ENCODE measurements at places on chromosomes 11 and 22.

- no peak for DNase-seq
Observed at GRCh38 chr11:102478673-102479299, 26.2 kb upstream of the TMEM123 start.

GRCh38 chr22:40685406-40685805, 6.1 kb downstream of the MCHR1 start:
- no peak for DNase-seq

- DNase-seq, result peak; percentile 58
Observed at GRCh38 chr11:133945087-133945974, 11.4 kb downstream of the IGSF9B start.

GRCh38 chr11:57460022-57460757, at the start of gene RTN4RL2:
Gene RTN4RL2 (plus strand): TSS chr11:57460528. CDS start chr11:57460866, 338 bp downstream.
- no peak for DNase-seq

GRCh38 chr11:7587712-7588111, 73.9 kb downstream of the PPFIBP2 start:
- DNase-seq, result no peak

DNA sequence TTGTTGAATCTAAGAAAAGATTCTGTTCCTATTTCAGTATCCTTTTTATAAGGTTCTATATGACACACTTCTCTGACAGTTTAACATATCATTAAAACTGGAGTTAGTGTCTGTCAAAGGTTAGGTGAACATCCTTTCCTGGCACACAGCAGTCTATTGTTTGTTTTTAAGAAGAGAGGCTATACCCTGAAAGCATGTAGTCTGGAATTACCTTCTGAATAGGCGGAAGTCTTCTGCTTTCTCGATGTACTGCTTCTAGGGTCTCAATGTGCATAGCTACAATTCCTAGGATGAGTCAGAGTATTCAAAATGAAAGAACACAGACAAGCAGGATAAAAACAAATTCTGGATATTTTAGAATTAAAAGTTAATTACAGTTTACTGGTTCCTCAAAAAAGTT, 188.6 kb downstream of the SWAP70 start:
- DNase-seq, result no peak

- no peak for DNase-seq
Observed at GRCh38 chr11:61996933-61997332, 29.5 kb upstream of the FTH1 start.

DNA sequence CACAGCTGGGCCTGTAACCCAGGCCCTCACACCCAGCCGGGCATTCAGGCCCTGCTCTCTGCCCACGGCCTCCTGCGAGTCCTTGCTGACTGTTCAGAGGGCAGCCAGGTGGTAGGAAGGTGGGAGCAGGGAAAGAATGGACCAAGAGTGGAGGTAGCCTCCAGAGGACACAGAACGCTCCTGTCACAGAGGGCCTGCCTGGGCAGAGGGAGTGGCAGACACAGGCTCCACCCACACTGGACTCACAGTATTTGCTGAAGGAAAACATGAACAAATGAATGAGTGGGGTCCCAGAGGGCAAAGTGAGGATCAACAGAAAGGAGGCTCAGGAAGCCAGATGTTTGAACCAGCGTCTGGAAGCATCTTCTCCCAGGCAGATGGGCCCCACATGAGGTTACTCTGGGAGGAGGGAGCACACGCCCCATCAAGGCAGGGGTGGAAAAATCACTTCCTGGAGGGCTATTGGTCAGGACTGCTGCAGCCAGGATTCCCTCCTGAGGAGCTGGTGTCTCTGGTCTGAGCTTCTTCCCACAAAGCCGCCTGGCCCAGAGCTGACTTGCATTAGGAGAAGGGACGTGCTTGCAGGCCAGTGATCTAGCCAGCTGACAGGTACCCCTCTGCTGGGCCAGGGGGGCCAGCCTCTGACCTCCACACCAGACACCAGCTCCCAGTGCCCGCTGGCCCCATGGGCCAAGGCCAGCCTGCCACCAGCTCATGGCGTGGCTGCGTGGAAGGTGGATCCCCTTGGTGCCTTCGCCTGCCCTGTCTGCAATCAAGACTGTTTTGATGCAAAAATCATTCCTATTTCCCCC, 84.0 kb downstream of the THAP12 start:
- no peak for DNase-seq

Data from activated CD4-positive, CD25-positive, alpha-beta regulatory T cell (primary cell).